ENCODE measurements at places on chromosomes 4 and X. TPM values are rescaled to one million over a fixed set of nuclear protein-coding genes. Genes with fewer than 3 reads are reported as not detected.
A peak's percentile ranks its signal among the peaks of the same experiment; 100 is the strongest.

GRCh38 chr4:98518559-98519267, 139.7 kb downstream of the TSPAN5 start:
- no peak for DNase-seq

- peak; percentile 22 for DNase-seq
Measured at GRCh38 chr4:71732706-71733105, 51.2 kb downstream of the GC start.

DNA sequence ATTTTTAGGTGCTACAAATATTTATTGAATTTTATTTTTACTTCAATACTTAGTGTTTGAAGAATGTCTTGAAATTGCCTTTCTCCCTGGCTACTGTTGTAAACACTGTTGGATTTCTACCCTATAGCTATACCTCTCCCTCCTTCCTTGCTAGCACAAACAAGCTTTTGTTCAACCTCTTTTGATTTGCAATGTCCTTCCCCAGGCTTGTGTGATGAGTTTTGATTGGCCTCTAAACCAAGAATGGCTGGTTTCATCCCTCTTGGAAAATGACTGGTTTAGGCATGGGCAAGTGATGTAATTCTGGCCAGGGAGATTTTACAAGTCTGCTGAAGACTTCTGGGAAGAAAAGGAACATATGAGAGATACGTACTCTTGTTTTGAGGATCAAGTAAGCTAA, 25.3 kb upstream of the SLITRK2 start:
- DNase-seq = no peak

DNA sequence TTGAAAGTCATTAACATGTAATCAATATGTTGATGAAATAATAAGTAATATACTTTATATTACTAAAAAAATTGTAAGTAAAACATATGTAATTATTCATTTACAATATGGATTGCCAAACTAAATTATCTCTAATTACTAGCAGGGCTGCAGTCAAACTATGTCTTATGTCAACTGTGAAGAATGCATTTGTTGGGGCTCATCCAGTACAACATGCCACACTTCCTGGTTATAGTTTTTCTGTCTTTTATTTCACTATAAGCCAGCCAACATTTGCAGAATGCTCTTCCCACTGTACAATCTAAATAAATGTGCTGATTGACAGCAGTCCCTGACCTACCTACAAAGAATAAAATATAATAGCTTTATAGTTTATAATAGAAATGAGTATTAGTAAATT, 975.4 kb upstream of the NDST4 start:
- no peak for DNase-seq

Gene YY2
- total RNA-seq = not detected

DNA sequence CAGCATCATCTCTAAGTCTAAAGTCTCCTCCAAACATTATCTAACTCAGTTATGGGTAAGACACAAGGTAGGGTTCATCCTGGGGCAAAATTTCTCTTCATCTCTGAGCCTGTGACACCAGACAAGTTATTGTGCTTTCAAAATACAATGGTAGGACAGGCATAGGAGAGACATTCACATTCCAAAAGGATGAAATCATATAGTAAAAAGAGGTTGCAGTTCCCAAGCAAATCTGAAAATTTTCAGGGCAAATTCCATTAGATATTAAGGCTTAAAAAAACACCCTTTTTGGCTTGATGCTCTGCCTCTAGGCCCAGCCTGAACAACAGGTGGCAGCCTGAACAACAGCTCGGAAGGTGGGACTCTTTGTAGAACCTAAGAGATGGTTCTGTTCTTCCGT, 448.3 kb upstream of the SLIT2 start:
- DNase-seq = peak; percentile 37

DNA sequence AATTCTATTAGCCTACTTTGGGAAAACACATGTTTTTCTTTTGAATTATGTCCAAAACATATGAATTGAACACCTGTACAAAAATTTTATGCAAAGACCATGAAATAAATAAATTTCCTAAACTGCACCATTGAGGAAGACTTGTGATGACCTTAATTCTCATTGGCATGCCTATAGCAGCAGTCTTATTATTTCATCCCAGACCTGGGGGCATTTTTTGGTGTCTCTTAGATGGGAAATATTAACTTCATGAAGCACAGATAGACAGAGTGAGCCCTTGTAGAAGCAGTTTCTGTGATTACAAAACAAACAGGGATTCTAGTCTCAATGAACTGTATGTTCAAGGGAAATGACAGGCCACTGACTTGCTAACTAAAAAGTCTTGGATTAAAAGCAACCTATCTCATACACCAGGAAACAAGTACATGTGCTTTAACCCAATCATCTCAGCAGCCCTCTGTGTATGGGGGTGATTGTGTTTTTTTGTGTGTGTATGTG, 32.0 kb upstream of the HPGD start:
- no peak for DNase-seq

- DNase-seq = peak; percentile 80
Measured at GRCh38 chrX:10620121-10620699, at the start of gene MID1. Gene MID1, minus strand, starts transcription at chrX:10620585. Its CDS starts 53,038 bp downstream, at chrX:10567547.

- DNase-seq = no peak
Measured at GRCh38 chr4:94352163-94352562, 9.5 kb upstream of the HPGDS start.

DNA sequence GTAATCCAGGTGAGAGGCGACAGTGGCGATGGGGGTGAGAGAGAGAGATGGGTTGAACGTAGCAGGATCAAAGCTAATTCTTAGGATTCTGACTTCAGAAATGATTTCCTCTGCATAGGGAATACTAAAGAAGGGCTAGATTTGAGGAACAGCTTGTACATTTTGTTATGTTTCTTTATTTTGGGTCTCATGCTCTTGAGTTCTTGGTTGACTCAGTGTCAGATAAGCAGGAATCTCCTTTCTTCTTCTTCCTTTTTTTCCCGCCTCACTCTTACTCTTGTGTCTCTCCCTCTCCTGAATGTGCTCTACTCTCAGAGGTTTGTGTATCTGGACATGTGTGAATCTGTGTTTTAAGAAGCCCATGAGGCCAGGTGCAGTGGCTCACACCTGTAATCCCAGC, 36.4 kb downstream of the FAM193A start:
- no peak for DNase-seq

- no peak for DNase-seq
Measured at GRCh38 chr4:108588878-108589277, 31.5 kb upstream of the RPL34 start.

- DNase-seq = no peak
Measured at GRCh38 chr4:152417673-152418072, 118.2 kb downstream of the FBXW7 start.

Gene FAM120C
- total RNA-seq = 2.8 TPM

Gene STPG2
- not detected for total RNA-seq

GRCh38 chrX:66399273-66399672, 235.2 kb downstream of the HEPH start:
- DNase-seq = no peak

- no peak for DNase-seq
Measured at GRCh38 chr4:11232015-11232414, 196.7 kb downstream of the HS3ST1 start.

GRCh38 chr4:23774909-23775308, 114.9 kb downstream of the PPARGC1A start:
- no peak for DNase-seq

DNA sequence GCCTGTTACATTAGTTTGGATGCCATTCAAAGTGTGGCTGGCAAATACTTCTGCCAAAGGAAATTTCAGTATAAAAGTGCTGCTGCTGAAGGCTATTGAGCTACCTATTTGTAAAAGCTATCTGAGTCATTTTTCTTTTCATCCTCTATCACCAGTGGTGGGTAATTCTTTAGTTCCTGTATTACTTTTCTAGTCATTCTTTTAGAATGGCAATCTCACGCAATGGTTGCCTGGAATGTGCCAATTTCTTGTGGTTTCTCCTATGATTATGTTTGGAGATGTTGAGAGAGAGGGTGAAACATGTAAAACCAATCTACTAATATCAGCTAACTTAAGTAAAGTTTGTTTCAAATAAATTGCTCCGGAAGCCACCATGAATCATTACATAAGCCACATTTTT, 685.0 kb downstream of the RAPGEF2 start:
- no peak for DNase-seq

- DNase-seq = no peak
Measured at GRCh38 chr4:126018274-126018673, 703.5 kb downstream of the FAT4 start.

Gene CPLX1
- total RNA-seq = 0.20 TPM

Gene ASB11
- total RNA-seq = not detected

- DNase-seq = peak; percentile 54
Measured at GRCh38 chr4:168585168-168586091, 88.6 kb downstream of the PALLD start.

DNA sequence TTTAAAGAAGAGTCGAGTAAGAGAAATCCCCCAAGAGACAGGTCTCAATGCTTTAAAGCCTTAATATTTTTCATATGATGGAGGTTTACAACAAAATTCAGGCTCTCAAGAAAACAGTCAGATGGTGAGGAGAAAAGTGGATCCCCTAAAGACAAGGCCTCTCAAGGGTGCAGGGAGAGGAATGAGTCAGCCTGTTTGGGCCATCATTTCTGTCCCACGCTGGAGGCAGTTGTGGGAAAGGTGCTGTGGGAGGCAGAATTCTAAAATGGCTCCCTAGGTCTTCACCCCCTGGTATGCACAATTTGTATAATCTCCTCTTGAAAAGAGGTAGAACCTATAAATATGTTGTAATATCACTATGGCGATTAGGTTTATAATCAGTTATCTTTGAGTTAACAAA, 4.6 kb upstream of the TIFA start:
- DNase-seq = no peak

DNA sequence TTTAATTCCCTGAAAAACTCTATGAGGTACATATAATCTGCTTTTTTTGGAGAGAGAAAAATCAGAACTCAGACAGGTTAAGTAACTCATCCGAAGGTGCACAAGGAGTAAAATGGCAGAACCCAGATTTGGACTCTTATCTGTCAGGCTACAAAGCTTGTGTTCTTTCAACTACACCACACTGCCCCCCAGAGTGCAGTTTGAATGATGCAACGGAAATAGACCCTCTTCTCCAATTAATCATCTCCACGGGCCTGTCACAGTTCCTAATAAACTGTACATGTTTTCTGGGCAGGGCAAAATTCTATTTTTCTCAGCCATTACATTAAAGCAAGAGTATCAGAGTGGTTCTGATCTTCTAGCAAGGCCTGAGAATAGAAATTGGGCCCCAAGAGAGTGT, 35.3 kb upstream of the DCX start:
- DNase-seq = no peak

DNA sequence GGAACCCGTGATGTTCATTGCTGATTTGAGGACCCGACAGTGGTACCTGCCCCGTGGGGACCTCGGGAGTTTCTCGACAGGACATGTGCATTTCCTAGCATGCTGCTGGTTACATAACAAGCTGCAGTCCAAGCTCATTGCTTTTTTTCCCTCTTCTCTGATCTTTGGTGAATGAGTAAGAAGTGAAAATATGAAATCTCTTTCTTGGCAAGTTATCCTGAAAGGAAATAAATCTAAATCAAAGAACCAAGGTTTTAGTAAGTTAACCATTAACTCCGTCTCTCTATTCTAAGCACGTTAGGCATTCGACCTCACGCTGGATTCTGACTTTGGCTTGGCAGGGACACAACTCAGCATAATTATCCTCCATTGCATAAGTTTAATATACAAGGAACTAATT, 86.6 kb downstream of the STK32B start:
- peak; percentile 71 for DNase-seq

DNA sequence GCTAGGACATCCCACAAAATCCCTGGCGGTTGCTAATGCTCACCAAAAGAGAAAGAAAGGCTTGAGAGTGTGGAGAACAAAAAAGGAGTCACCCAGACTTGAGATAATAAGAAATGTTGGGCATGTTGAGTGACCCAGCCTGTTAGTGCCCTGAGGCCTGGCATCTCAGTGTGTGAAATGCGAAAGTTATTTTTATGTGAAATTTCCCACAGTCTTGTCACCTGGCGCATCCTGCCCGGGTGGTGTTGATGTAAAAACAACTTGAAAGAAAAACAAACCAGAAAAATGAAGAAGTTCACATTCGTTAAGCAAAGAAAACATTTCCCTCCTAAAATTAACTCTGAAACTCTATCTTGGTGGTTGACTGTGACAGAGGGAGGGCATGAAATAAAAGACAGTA, 495.2 kb downstream of the MID1IP1 start:
- DNase-seq = no peak

- DNase-seq = no peak
Measured at GRCh38 chr4:10098780-10099160, 17.8 kb downstream of the WDR1 start.

DNA sequence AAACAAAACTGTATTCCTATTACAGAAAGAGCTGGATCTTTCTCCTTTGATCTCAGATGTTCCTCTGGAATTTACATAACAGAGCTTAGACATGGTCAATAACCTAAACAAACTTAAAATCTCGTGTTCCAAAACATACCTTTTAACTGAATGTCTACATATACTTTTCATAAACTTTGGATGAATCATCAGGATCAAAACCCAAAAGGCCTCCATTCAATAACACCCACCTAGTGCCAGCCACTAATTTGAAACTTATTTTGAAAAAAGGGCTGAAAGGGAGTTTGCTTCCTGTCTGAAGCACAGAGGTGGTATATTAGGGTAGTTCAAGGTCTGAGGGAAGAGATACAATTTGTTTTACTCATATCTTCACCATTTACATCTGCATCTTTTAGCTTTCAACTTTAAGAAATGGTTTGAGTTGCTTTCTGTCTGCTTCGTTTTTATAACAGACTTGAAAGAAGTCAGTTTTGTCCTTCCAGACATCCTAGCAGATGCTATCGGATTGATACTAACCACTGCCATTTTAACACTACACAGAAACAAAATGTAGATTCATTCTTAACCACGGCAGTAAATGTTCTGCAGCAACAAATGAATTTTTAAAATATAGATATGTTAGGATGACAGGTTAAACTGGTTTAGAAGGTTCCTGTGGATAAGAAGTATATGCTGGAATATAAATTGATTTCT, 242.8 kb upstream of the DKK2 start:
- DNase-seq = no peak

Gene GUCY1B1
- total RNA-seq = 35.6 TPM

Gene NEUROG2
- total RNA-seq = not detected

- DNase-seq = no peak
Measured at GRCh38 chr4:134740290-134740689, 538.7 kb upstream of the PABPC4L start.

GRCh38 chr4:59814402-59815010, 1385.6 kb upstream of the ADGRL3 start:
- DNase-seq = no peak

DNA sequence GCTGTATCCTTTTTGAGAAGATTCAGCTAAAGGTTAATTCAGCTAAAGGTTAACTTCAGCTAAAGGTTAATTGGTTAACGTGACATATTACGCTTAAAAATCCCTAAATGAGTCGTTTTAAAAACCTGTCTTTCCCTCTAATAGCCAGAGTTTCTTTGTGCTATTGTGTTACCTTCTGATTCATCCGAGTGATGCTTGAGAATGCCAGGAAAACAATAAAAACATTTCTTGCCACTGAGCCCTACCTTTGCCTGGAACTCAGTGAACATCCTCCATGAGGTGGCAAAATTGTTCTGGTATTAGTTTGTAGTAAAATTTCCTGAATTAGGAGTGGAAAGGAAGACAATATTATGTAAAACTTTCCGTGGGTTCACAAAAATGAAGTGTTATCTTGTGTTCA, 13.7 kb upstream of the TMPRSS11E start:
- DNase-seq = no peak

Gene TRO
- total RNA-seq = 5.0 TPM

Gene ARSD
- 14.8 TPM for total RNA-seq

All from Caki2 (cell line).